Activated CD4-positive, alpha-beta T cell treated with anti-CD3 and anti-CD28 coated beads, Interleukin-2, amount 50 U/mL, for 1 hour (primary cell): ENCODE measurements at places on chromosomes 5 and 9.

DNA sequence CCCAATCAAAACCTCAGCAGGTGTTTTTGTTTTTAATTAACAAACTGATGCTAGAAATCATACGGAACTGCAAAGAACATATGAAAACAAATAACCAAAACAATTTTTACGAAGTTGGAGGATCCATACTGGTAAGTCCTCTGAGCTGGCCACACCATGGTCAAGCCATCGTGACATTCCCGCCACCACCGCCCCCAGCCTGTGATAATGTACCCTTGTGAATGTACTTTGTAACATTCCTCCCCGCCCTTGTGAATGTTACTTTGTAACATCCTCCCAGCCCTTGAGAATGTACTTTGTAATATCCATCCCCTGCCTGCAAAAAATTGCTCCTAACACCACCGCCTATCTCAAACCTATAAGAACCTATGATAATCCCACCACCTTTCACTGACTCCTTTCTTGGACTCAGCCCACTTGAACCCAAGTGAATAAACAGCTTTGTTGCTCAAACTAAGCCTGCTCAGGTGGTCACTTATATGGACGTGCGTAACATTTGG, 63.3 kb downstream of the RAPGEF6 start:
- no peak for DNase-seq

DNA sequence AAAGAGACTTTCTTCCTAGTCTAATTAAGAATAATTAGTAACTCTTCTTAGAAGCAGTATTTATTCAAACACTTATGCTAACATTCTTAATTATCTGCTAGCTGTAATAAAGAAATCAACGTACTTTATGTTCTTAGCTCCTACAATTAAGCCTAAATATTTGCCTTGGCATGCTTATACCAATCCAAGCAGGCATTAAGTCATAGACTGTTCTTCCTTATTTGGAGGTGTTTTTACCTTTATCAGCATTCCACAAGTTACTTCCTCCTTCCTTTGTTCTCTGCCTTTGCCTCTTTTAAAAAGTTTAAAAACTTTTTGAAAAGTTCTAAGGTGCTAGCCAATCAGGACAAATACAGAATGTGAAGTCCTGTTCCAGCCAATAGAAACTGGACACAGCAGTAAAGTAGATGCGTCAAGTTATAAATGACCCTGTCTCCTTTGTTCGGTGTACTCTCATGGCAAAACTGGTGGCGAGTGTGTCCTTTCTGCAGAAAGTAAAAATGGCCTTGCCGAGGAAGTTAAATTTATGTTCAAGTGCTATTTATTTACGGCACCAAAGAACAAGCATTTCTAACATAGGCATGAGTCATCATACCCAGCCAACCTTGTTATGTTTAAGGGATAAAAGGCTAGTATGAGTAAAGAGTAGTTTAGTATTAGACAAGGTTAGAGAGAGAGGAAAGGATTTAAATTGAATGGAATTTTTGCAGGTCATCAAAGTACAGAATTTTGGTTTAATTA, 58.6 kb downstream of the GPBP1 start:
- DNase-seq = no peak

DNA sequence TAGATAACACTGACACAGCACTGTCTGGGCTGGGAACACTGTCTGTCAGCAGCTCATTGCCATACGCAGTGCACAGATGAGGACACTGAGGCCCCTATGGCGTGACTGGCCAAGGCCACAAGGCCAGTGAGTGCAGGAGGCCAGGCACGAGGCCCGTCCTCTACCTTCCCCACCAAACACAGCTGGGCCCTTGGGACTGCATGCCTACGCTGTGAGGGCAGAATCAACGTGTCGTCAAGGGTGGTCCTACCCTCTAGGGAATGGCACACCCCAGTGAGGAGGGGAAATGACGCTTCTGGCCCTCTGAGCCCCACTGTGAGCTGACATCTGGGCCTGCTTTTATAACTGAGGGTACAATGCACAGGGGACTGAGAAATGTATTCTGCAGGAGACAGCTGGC, 42.1 kb upstream of the SLC25A51 start:
- no peak for DNase-seq

DNA sequence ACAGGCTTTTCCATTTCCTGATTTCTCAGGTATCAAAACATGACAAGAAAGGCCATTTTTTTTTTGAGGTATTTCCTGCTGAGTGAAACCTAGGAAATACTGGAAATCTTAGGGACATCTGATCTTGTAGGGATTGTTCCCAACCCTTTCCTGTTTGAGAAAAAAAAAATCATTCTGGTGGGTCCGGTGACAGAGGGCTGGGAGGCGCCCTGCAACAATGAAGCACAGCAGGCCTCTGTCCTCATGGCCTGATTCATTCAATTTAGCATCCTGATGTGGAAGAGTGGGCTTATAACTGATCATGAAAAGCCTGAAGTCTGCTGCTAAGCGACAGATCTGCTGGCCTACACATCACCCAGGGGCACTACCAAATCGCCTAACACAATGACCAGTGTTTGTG, 3.0 kb upstream of the C9orf153 start:
- no peak for DNase-seq

GRCh38 chr9:81690251-81690851, 1.0 kb upstream of the TLE1 start:
- no peak for DNase-seq

- DNase-seq = no peak
Observed at GRCh38 chr9:132943651-132944293, 644 bp downstream of the TSC1 start.

DNA sequence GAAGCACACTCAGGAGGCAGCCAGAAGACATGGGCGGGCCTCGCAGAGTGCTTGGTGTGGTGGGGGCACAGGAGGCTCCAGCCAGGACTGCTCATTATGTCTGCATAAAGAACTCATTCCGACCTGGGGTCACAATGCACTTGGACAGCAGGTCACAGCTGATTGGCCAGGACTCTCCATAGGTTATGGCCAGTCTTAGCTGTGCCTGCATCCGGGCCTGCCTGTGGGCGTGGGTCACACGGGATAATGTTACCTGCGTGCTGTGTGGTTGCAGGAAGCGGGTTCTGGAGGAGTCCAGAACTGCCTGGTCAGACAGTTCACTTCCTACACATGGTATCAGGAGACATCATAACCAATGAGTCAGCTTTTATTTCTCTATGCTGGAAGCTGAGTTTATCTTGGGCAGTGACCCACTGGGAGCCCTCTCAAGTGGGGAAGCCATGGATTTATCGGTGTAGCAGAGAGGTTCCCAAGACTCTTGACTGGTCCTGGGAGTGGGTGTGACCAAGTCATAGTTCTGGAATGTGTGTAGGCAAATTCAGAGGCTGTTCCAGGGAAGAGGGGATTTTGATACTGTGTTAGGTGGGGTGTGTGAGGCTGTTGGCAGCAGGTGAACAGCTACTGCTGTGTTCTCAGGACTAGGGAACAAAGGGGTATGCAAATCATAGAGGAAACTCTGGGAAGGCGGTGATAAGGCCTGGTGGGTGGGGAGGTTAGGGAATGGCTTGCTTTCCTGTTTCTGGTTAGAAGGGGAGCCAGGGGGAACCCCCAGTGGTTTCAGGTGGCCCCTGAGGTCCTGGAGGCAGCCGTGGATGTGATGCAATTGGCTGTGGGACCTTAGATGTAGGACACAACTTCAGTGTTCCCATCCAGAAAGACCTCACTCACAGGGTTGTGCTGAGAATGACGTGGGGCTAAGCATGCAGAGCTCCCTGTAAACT, 51.3 kb downstream of the ARHGEF37 start:
- no peak for DNase-seq

- DNase-seq = no peak
Observed at GRCh38 chr5:24566933-24567332, 77.8 kb downstream of the CDH10 start.

DNA sequence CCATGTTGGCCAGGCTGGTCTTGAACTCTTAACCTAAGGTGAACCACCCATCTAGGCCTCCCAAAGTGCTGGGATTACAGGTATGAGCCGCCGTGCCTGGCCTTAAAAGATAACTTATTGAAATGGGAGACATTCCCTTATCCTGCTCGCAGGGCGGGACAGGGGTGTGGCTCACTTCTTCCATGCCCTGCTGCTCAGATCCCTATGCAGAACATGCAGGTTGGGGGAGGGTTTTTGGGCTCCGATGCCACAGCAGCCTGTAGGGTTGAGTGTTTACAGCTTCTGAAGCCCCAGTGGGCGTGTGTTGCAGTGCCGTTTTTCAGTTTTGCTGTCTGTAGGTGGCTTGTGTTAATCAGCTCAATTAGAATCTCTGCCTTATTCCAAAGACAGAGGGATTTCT, 108.0 kb upstream of the BRINP1 start:
- DNase-seq = no peak

- DNase-seq = no peak
Observed at GRCh38 chr5:38782180-38782835, 63.5 kb upstream of the OSMR start.

DNA sequence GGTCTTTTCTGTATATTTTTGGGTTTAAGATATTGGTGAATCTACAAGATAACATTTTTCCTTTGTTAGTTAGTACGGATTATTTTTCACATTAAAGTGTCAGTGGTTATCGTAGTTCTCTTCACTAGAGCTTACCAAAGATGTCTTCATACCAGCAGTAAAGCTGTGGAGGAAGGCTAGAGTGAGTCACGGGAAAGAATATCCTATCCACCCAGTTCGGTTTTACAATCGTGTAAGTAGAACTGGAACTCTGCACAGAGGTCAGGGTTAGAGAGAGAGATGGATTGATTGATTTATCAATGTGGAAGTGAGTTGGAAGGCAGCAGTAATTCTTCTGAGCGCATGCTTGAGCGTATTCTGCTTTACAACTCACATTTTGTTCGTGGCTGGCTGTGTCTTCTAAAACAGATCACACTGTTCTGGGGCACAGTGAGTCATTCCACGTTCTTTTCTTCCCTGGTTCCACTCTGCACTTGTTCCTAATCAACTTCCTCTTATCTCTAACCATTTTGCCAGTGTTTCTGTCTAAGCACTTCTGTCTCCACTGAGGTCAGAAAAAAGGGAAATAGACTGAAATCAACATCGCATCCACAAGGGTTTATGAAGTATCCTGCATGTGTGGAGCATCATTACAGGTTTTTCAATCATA, 86.5 kb upstream of the ARRDC3 start:
- DNase-seq = no peak

DNA sequence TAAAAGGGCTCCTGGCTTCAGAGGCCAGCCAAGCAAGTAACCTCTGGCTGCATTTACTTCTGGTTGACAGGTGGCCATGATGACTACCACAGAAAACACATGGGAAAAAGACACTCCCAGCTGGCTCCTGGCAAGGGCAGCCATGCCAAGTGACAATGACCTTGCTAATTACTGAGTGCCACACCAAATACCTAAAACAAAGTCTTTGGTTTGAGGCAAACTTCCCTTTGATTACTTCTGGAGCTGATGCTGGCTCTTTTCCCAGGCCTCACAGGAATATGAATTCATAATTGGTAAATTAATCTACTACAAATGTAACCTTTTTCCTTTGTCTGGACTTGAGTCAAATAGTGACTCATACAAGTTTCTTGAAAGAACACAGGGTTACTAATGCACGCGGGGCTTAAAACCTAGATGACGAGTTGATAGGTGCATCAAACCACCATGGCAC, 61.0 kb downstream of the LPAR1 start:
- DNase-seq = no peak

- no peak for DNase-seq
Observed at GRCh38 chr5:80090884-80091166, 55.7 kb downstream of the THBS4 start.

DNA sequence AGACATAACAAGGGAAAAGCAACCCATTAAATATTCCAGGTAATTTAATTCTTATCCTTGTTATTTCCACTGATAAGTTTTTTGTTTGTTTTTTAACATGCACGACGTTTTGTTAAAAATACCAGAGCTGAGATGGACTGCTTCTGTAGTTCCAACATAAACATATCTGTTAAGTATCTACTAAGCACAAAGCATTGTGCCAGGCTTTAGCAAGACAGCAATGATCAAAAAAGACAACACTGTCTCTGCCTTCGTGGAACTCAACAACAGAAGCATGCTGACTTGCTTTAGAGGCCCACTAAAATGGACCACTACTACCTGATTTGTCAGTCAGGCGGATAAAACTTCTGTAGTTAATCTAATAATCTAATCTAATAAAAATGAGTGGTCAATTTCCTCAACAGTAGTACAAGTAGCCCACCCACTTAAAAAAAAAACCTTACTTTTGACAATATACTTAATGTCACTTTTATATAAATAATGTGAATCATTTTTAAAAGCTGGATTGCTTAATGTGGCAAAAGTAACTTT, 3.1 kb downstream of the RAB14 start:
- DNase-seq = no peak

DNA sequence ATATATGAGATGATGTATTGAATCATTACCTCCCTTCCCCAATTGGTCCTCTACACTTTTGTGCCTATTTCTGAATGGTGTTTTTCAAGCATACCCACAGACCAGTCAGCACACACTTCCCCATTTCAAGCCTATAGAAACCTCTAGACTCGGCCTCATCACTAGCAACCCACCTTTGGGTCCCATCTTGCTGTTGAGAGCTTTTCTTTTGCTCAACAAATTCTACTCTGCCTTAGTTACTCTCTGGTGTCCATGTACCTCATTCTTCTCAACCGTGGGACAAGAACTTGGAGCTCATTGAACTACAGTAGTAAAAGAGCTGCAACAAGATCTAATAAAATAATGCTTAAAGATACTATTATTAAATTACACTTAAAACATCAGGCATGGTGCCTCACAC, 49.0 kb upstream of the KDM4C start:
- DNase-seq = no peak

GRCh38 chr5:39080597-39081204, 6.5 kb upstream of the RICTOR start:
- DNase-seq = no peak

DNA sequence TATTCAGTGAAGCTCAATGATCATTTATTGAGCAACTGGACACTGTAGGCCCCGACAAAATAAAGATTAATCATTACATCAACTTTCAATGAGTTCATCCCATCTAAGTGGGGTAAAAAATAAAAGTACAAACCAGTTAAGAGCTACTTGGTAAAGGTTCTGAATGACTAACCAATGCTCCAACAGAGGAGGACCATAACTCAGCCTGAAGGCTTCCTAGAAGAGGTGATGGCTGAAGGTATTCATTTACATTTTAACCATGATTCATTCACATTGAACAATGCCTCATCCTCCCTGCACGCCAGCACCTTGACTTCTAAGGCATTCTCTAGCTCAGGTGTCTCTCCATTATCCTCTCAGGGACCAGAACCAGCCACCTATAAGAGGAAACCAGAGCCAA, 201.4 kb downstream of the ZNF462 start:
- DNase-seq = no peak

- DNase-seq = no peak
Observed at GRCh38 chr5:123807177-123807945, 295.4 kb downstream of the CSNK1G3 start.

DNA sequence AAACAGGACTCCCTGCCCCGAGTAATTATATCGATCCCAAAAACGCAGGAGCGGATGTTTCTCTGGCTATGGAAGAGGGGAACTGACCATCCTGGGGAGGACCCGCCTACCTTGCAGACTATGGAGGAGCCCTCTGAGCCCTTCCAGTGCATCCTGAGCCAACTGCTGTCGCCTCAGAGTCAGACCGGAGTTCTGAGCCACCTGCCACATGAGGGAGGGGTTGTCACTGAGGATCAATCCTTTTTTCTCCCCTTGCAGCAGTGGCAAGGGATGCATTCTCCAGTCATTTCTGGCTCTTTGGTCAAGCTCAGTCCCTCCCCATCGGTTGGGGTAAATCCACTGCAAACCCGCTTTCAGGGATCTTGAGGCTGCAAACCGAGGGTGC, 709 bp downstream of the FANCG start:
- no peak for DNase-seq
